ENCODE measurements at places on chromosomes 5 and 9. TPM values are rescaled to one million over a fixed set of nuclear protein-coding genes. Genes with fewer than 3 reads are reported as not detected.

Gene CLIC3
- total RNA-seq = 7.8 TPM

GRCh38 chr5:1292139-1292538 lies 2.7 kb downstream of the TERT start:
- peaks cover 2% of the 10 kb centered on the region for H3K4me1 ChIP-seq
- no peak overlapping the region for H3K27ac ChIP-seq
- DNase-seq = no peak
- H3K27me3 ChIP-seq = peaks cover 15% of the 10 kb centered on the region
- H3K4me3 ChIP-seq = no peak overlapping the region
- H3K36me3 ChIP-seq = peaks cover 5% of the 10 kb centered on the region

DNA sequence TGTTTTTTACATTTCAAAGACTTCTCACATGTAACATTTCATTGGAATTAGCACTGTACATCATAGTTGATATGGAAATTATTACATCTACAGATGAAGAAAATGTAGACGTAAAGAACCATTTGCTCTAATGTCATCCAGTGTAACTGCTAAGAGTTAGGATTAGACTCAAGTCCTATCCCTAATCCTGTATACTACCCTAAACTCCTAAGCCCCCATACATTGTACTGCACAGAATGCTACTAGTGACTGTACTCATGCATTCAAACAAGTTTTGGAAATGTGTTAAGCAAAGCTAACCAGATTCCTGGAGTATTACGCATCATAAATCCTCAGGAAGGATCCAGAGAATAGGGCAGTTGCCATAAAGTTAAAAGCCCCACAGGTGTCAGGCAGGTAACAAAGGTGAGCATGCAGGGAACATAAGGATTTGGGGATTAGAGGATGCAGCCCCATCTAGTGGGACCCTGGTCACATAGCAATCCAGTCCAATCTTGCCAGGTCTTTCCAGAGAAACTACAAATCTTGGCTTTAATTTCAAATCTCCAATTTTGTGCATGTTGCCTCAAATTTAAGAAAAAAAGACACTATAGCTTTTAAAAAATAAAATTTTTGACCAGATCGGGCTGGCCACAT lies 32.0 kb downstream of the HAVCR1 start:
- H3K27me3 ChIP-seq = no peaks in the 10 kb centered on the region
- peak overlapping the region; percentile 90 for H3K27ac ChIP-seq
- no peak for DNase-seq
- H3K4me3 ChIP-seq = no peak overlapping the region
- peaks cover 80% of the 10 kb centered on the region for H3K4me1 ChIP-seq

GRCh38 chr5:124795829-124796228 lies 49.4 kb upstream of the ZNF608 start:
- no peak overlapping the region for H3K27ac ChIP-seq
- H3K4me1 ChIP-seq = no peaks in the 10 kb centered on the region
- no peak for DNase-seq
- no peak overlapping the region for H3K4me3 ChIP-seq
- no peaks in the 10 kb centered on the region for H3K36me3 ChIP-seq
- H3K27me3 ChIP-seq = no peaks in the 10 kb centered on the region

Gene C9
- not detected for total RNA-seq

Gene LAMC3
- total RNA-seq = 0.06 TPM

DNA sequence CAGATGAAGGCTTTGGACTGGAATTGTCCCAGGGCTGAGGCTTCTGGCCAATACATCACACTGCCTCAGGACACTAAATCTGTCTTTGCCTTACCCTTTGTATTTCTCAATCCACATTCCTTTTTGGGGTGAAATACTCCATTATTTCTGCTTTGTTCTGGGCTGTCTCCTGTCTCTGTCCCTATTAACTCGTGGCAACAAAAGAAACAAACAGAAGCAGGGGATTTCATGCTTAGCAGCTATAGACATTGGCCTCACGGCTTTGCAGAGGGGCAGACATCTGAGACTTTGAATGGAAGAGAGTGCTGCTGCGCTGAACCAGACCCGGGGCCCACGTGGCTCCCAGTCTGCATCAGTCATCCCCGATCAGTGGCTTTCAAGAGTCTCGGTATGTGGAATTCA lies 129.7 kb downstream of the ARL15 start:
- no peak overlapping the region for H3K4me3 ChIP-seq
- DNase-seq = no peak
- H3K27ac ChIP-seq = no peak overlapping the region

- no peaks in the 10 kb centered on the region for H3K36me3 ChIP-seq
- no peak overlapping the region for H3K27ac ChIP-seq
- no peak overlapping the region for H3K4me3 ChIP-seq
- H3K27me3 ChIP-seq = peaks cover 4% of the 10 kb centered on the region
- peaks cover 1% of the 10 kb centered on the region for H3K4me1 ChIP-seq
Measured at GRCh38 chr5:95664204-95664786, 17.7 kb downstream of the RFESD start.

GRCh38 chr9:8730618-8731017 lies 931.0 kb upstream of the DMAC1 start:
- no peak for DNase-seq
- H3K4me3 ChIP-seq = no peak overlapping the region
- H3K4me1 ChIP-seq = no peaks in the 10 kb centered on the region

- H3K36me3 ChIP-seq = no peaks in the 10 kb centered on the region
- no peak overlapping the region for H3K27ac ChIP-seq
- no peak overlapping the region for H3K4me3 ChIP-seq
- no peaks in the 10 kb centered on the region for H3K4me1 ChIP-seq
Measured at GRCh38 chr9:87034841-87035240, 87.5 kb upstream of the GAS1 start.

Gene C9orf50
- not detected for total RNA-seq

- H3K27me3 ChIP-seq = peaks cover 3% of the 10 kb centered on the region
- H3K4me3 ChIP-seq = no peak overlapping the region
- H3K36me3 ChIP-seq = no peaks in the 10 kb centered on the region
- DNase-seq = no peak
- no peak overlapping the region for H3K27ac ChIP-seq
Measured at GRCh38 chr5:127906562-127907204, 176.9 kb upstream of the SLC12A2 start.

DNA sequence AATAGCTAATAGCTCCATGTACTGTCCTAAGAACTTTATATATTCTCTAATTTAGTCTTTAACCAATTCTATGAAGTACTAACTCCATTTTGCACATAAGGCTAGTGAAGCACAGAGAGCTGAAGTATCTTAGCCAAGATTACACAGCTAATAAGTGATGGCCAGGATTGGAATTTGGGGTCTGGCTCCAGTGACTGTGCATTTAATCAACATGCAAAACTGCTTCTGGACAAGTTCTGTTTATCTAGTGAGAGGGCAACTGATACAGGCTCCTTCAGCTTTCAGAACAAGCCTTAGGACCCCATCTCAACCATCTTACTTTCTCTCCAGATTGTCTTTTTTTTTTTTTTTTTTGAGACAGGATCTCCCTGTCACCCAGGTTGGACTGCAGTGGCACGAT lies 21.3 kb downstream of the SLC25A25 start:
- H3K27ac ChIP-seq = no peak overlapping the region
- no peak overlapping the region for H3K4me3 ChIP-seq
- H3K27me3 ChIP-seq = no peaks in the 10 kb centered on the region
- peaks cover 41% of the 10 kb centered on the region for H3K4me1 ChIP-seq
- no peak for DNase-seq

- peaks cover 72% of the 10 kb centered on the region for H3K4me1 ChIP-seq
- H3K27me3 ChIP-seq = no peaks in the 10 kb centered on the region
- H3K4me3 ChIP-seq = no peak overlapping the region
- no peak overlapping the region for H3K27ac ChIP-seq
- no peak for DNase-seq
Measured at GRCh38 chr5:157258450-157258849, 7.5 kb upstream of the CYFIP2 start.

DNA sequence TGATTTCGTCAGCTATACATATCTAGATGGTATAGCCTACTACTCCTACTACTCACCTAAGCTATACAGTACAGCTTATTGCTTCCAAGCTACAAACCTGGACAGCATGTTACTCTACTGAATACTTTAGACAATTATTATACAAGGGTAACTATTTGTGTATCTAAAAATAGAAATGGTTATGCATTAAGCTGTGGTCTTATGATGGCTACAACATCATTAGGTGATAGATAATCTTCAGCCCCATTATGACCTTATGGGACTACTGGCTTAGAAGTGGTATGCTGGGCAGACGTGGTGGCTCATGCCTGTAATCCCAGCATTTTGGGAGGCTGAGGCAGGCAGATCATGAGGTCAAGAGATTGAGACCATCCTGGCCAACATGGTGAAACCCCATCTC lies 40.2 kb downstream of the CERT1 start:
- no peak overlapping the region for H3K27ac ChIP-seq
- no peak for DNase-seq
- H3K27me3 ChIP-seq = no peaks in the 10 kb centered on the region
- peaks cover 36% of the 10 kb centered on the region for H3K36me3 ChIP-seq
- H3K4me1 ChIP-seq = no peaks in the 10 kb centered on the region

- H3K36me3 ChIP-seq = no peaks in the 10 kb centered on the region
- no peak for DNase-seq
- H3K4me3 ChIP-seq = no peak overlapping the region
- H3K27me3 ChIP-seq = no peaks in the 10 kb centered on the region
- H3K27ac ChIP-seq = no peak overlapping the region
Measured at GRCh38 chr5:104178829-104179456, 616.4 kb upstream of the NUDT12 start.

GRCh38 chr5:57437976-57438805 lies 44.4 kb downstream of the ACTBL2 start:
- no peak for DNase-seq
- H3K27ac ChIP-seq = no peak overlapping the region
- no peaks in the 10 kb centered on the region for H3K4me1 ChIP-seq
- no peak overlapping the region for H3K4me3 ChIP-seq
- no peaks in the 10 kb centered on the region for H3K36me3 ChIP-seq

- H3K27me3 ChIP-seq = peaks cover 23% of the 10 kb centered on the region
- no peak for DNase-seq
- no peak overlapping the region for H3K27ac ChIP-seq
- H3K4me3 ChIP-seq = no peak overlapping the region
Measured at GRCh38 chr5:73482383-73483136, 15.7 kb upstream of the BTF3 start.

- H3K27me3 ChIP-seq = no peaks in the 10 kb centered on the region
- DNase-seq = no peak
- H3K4me3 ChIP-seq = no peak overlapping the region
- no peak overlapping the region for H3K27ac ChIP-seq
- H3K4me1 ChIP-seq = peaks cover 34% of the 10 kb centered on the region
Measured at GRCh38 chr5:74762599-74762998, 4.3 kb downstream of the GFM2 start.

Gene ARHGEF28
- not detected for total RNA-seq

Gene HBEGF
- 10.7 TPM for total RNA-seq

DNA sequence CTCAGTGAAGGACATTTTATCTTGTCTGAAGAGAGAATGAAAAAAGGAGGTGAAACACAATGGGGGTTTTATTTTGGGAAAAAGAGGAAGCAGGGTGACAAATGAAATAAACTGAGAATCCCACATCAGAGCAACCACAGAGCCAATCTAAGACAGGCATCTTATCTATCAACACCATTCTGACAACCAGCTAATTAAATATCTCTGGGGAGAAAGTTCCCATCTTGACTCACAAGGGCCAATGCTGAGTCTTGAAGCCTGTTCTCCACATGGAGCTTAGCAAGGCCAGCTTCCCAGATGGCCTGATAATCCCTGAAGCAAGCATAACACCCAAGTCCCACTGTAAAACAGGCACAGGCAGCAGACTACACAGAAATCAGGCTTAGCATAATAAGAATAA lies 30.4 kb downstream of the DPYSL3 start:
- H3K27ac ChIP-seq = no peak overlapping the region
- no peaks in the 10 kb centered on the region for H3K36me3 ChIP-seq
- no peaks in the 10 kb centered on the region for H3K4me1 ChIP-seq
- H3K4me3 ChIP-seq = no peak overlapping the region
- H3K27me3 ChIP-seq = peaks cover 11% of the 10 kb centered on the region

Gene FCN2
- not detected for total RNA-seq

DNA sequence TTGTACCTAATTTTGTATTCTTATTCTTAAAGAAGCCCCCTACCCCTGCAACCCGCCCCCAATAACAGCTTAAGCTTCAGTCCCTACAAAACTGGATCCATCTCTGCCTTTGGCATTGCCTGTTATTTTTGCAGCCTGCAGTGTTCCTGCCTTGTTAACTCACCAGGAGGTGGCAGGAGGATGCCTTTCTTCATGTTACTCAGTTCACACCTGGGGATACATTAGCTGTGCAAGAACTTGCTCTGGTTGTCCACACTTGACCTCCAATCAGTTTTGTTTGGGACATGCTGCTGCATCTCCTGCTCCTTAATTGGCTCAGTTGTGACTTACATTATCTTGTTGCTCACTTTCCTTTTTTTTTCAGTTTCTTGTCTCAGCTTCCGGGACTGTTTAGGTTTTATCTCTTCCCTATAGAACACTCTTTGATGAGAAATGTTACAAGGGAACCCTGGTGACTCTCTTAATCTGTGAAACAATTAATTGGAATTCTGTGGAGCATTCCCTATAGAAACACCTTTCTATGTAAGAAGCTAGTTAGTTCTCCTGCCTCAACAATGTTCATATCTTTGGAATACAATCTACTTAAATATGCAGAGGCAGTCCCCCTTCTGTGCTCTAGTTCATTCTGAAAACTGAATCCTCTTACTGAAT lies 467.7 kb upstream of the ACO1 start:
- H3K36me3 ChIP-seq = no peaks in the 10 kb centered on the region
- H3K27me3 ChIP-seq = no peaks in the 10 kb centered on the region
- H3K4me1 ChIP-seq = no peaks in the 10 kb centered on the region
- H3K27ac ChIP-seq = no peak overlapping the region

GRCh38 chr9:38046661-38047300 lies 22.2 kb downstream of the SHB start:
- H3K36me3 ChIP-seq = no peaks in the 10 kb centered on the region
- H3K27ac ChIP-seq = no peak overlapping the region
- H3K4me1 ChIP-seq = peaks cover 5% of the 10 kb centered on the region
- no peaks in the 10 kb centered on the region for H3K27me3 ChIP-seq
- no peak overlapping the region for H3K4me3 ChIP-seq

DNA sequence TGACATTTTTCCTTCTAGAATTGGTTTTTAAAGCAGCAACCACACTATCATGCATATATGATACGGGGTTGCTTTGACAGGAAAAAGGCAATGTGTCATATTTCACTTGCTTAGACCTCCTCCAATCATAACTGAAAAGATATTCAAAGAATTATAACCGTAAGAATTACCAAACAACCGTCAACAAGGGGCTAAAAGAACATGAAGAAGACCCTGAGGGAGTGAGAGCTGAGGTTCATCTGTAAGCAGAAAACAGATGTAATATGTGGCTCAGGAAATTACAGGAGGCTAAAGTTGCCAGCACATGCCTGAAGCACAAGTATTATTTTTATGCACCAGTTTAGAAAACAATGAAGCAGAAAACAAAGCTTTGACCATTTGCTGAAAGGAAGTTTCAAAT lies 78.9 kb downstream of the APBA1 start:
- H3K4me3 ChIP-seq = no peak overlapping the region
- H3K27ac ChIP-seq = no peak overlapping the region
- no peak for DNase-seq
- peaks cover 3% of the 10 kb centered on the region for H3K4me1 ChIP-seq
- H3K27me3 ChIP-seq = peaks cover 4% of the 10 kb centered on the region
- no peaks in the 10 kb centered on the region for H3K36me3 ChIP-seq

- H3K27ac ChIP-seq = no peak overlapping the region
- no peaks in the 10 kb centered on the region for H3K36me3 ChIP-seq
- peaks cover 8% of the 10 kb centered on the region for H3K4me1 ChIP-seq
- DNase-seq = no peak
Measured at GRCh38 chr5:179912951-179913350, 5.3 kb upstream of the TBC1D9B start.

Gene RAB14
- 71.2 TPM for total RNA-seq
